ENCODE measurements at places on chromosomes 2 and 18.

DNA sequence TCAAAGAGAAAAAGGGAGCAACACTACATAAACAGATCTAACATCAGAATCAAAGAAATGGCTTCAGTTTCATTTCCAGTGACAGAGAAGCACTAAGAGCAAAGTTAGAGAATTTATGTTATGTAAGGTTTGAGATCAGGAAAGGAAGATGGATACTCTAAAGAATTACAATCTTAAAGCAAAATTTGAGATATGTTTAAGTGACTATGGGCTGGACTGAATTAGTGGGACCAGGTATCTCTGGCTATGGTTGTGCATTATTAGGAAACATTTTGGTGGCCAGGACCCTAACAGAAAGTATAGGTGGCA lies 208.2 kb downstream of the CCDC178 start:
- no peak for DNase-seq

GRCh38 chr2:11649093-11649492 lies 20.9 kb downstream of the NTSR2 start:
- no peak for DNase-seq

DNA sequence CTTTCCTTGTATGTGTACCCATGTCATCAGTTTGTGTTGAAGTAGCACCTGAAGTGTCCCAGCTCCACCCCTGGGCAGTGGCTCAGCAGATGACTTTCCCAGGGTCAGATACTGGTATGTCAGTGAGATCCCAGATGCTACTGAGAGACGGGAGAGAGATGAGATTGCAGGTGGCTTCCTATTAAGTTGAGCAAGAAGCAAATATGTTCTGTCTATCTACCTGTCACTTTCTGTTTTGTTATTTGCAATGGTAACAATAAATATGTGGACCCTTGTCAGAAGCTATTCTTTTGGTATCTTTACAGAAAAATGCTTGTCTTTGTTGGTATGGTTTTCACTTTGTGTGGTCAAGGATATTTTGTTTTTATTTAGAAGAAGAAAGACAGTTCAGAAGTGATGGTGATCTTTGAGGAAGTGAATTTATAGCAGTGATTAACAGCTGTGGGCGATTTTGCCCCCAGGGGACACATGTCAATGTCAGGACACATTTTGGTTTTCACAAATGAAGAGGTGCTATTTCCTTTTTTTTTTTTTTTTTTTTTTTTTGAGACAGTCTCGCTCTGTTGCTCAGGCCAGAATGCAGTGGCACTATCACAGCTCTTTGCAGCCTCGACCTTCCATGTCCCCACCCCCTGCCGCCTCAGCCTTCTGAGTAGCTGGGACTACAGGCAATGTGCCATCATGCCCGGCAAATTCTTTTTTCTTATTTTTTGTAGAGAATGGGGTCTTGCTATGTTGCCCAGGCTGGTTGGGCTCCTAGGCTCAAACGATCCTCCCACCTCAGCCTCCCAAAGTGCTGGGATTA lies 21.4 kb downstream of the MGAT5 start:
- no peak for DNase-seq

DNA sequence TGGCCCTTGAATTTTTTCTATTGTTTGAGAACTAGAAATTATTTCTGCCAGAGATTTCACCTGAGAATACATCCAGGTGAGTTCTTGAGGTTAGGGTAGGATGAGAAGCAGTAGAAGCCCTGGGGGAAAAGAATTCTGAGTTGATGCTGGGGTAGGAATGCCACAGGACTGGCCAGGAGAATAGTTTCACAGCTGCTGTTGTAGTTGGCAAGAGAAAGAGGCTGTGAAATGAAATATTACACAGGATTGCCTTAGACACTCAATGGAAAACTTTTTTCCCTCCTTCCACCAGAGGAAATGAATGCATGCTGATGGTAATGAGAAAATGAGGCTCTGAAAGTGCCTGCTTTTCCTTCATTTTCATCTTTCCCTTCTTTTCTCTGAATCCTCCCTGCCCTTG lies 54.6 kb downstream of the PRKCE start:
- no peak for DNase-seq

- no peak for DNase-seq
Observed at GRCh38 chr2:691821-692761, 14.9 kb upstream of the TMEM18 start.

- no peak for DNase-seq
Observed at GRCh38 chr2:51624995-51625394, 593.1 kb upstream of the NRXN1 start.

- no peak for DNase-seq
Observed at GRCh38 chr2:189298038-189298437, 118.5 kb upstream of the COL5A2 start.

DNA sequence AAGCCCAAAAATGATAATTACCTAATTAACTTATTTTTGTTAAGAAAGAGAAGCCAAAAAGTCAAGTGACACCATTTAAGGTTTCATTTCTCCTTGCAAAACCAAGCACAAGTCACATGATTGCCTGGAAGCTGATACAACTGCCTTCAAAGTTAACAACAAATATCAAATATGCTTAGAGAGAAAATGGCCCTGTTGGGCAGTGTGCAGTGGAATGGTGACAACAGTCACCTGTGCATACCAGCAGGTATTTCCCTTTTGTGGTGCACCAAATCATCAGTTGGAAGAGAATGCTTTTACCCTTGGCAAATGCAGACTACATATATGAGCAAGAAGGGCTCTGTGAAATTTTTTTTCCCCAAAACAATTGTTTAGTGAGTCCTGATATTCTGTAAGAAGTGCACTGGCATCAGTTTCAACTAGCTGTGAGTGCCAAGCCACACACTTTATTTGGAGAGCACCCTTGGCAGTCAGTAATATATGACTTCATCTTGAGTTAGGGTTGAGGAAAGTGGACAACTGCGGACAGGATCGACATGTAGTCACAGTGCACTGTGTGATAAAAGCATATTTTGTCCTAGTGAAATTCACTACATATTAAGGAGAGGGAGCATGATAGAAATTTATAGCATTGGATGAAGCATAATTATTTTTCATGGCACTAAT lies 74.9 kb upstream of the DOCK10 start:
- DNase-seq = no peak

DNA sequence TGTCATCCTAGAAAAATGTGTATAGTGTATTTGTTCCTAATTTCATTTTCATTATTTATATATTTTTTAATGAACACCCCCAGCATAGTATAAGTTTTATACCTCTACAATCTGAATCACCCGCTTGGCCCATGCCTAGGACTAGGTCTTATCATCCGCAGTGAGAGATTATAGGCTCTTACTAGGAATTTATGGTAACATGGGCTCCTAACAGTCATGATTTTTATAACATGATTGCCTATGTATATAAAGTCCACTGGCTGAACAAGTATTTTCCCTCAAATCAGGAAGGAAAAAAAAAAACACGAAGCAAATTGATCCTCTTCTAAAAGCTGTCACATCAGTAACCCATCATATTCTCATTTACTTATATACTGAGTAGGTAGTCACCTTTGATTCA lies 666.1 kb upstream of the NRXN1 start:
- DNase-seq = no peak

DNA sequence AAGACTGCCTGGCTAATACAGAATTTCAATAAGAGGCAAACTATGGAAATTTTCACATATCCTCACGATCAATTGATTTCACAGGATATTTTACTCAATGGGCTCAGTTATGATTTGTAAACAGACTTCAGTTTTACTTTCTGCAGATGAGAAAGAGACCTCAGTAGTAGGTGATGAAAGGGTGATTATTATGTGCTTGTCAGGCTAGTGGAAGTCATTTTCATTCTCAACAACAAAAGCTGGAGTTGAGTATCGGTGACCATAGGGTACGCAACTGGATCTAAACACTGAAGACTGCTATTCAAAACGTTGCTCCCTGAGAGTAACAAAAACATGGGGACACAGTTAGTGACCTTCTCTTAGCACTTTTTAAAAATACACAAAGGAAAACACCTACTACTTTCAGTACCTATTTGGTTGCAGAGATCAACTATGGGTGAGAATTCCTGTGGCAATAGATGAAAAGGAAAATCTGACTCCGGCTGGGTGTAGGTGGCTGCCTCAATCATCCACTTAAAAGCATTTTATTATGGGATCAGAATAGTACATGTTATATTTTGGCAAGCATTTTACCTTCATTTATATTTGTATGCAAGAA lies 126.2 kb upstream of the VRK2 start:
- DNase-seq = no peak

GRCh38 chr2:16855183-16855582 lies 189.5 kb upstream of the CYRIA start:
- no peak for DNase-seq

GRCh38 chr2:55012672-55013484 lies 37.4 kb downstream of the RTN4 start:
- DNase-seq = no peak

- DNase-seq = no peak
Observed at GRCh38 chr2:207241198-207241597, 75.5 kb upstream of the KLF7 start.

- DNase-seq = no peak
Observed at GRCh38 chr2:127172306-127172705, 47.8 kb downstream of the CYP27C1 start.

GRCh38 chr2:70087702-70088597 lies 673 bp downstream of the PCBP1 start:
- DNase-seq = no peak

- DNase-seq = no peak
Observed at GRCh38 chr2:102238039-102238756, 51.4 kb downstream of the IL1RL2 start.

DNA sequence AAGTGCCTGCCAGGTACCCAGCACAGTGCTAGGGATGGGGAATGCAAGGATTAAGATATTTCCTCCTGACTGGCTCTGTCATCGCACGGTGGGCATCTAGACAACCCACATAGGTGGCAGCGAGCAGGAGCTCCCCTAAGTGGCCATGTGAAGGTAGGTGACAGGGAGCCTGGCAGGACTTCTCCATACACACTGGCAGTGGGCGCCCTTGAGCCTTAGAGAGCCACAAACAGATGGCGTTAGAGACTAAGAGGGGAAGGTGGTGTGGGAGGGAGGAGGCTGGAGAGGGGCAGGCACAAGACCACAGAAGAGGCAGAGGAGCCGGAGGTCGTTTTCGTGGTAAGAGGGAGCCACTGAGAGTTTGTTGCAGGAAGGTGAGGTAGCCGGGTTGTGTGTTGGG lies 15.2 kb downstream of the PRELID3A start:
- no peak for DNase-seq

GRCh38 chr2:116340690-116341089 lies 1473.8 kb upstream of the DDX18 start:
- DNase-seq = no peak

- DNase-seq = no peak
Observed at GRCh38 chr2:102081243-102081522, 61.4 kb upstream of the IL1R1 start.

Measured in T-helper 22 cell (primary cell).